HFFc6 (cell line): ENCODE measurements at places on chromosomes 11 and 22.

- H3K4me1 ChIP-seq: peaks cover 43% of the 10 kb centered on the region
- DNase-seq: peak; percentile 36
- peaks cover 2% of the 10 kb centered on the region for H3K27me3 ChIP-seq
- no peaks in the 10 kb centered on the region for H3K36me3 ChIP-seq
Observed at GRCh38 chr22:50112151-50113118, 22.6 kb downstream of the MOV10L1 start.

GRCh38 chr11:42249956-42250355 lies 790.5 kb upstream of the LRRC4C start:
- peaks cover 10% of the 10 kb centered on the region; the same call in 1 of the 2 replicates for H3K4me1 ChIP-seq
- H3K27me3 ChIP-seq: no peaks in the 10 kb centered on the region
- DNase-seq: no peak
- no peak overlapping the region for H3K27ac ChIP-seq

- no peaks in the 10 kb centered on the region for H3K36me3 ChIP-seq
- H3K27me3 ChIP-seq: peaks cover 51% of the 10 kb centered on the region
- DNase-seq: no peak
Observed at GRCh38 chr11:111417766-111418435, 38.8 kb upstream of the POU2AF1 start.

DNA sequence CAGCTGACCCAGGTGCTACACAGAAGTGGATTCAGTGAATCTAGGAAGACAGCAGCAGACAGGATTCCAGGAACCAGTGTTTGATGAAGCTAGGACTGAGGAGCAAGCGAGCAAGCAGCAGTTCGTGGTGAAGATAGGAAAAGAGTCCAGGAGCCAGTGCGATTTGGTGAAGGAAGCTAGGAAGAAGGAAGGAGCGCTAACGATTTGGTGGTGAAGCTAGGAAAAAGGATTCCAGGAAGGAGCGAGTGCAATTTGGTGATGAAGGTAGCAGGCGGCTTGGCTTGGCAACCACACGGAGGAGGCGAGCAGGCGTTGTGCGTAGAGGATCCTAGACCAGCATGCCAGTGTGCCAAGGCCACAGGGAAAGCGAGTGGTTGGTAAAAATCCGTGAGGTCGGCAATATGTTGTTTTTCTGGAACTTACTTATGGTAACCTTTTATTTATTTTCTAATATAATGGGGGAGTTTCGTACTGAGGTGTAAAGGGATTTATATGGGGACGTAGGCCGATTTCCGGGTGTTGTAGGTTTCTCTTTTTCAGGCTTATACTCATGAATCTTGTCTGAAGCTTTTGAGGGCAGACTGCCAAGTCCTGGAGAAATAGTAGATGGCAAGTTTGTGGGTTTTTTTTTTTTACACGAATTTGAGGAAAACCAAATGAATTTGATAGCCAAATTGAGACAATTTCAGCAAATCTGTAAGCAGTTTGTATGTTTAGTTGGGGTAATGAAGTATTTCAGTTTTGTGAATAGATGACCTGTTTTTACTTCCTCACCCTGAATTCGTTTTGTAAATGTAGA lies 1.7 kb downstream of the MALAT1 start:
- no peak overlapping the region for H3K27ac ChIP-seq
- H3K36me3 ChIP-seq: peaks cover 23% of the 10 kb centered on the region
- peak; percentile 55 for DNase-seq
- peaks cover 28% of the 10 kb centered on the region for H3K27me3 ChIP-seq
- H3K4me1 ChIP-seq: peaks cover 46% of the 10 kb centered on the region

- no peak for DNase-seq
- H3K4me1 ChIP-seq: peaks cover 29% of the 10 kb centered on the region
- no peak overlapping the region for H3K27ac ChIP-seq
- H3K4me3 ChIP-seq: peak overlapping the region; percentile 68; the same call in 1 of the 2 replicates
- no peaks in the 10 kb centered on the region; the same call in 1 of the 2 replicates for H3K27me3 ChIP-seq
Observed at GRCh38 chr11:4459500-4459899, 10.4 kb downstream of the OR52K2 start.

- H3K27me3 ChIP-seq: no peaks in the 10 kb centered on the region
- H3K36me3 ChIP-seq: no peaks in the 10 kb centered on the region
- peaks cover 24% of the 10 kb centered on the region for H3K4me1 ChIP-seq
- no peak overlapping the region for H3K4me3 ChIP-seq
- DNase-seq: peak; percentile 55
- no peak overlapping the region for H3K27ac ChIP-seq
Observed at GRCh38 chr11:103055221-103055890, 36.6 kb downstream of the DCUN1D5 start.
